ENCODE measurements at places on chromosomes 6 and 20.

DNA sequence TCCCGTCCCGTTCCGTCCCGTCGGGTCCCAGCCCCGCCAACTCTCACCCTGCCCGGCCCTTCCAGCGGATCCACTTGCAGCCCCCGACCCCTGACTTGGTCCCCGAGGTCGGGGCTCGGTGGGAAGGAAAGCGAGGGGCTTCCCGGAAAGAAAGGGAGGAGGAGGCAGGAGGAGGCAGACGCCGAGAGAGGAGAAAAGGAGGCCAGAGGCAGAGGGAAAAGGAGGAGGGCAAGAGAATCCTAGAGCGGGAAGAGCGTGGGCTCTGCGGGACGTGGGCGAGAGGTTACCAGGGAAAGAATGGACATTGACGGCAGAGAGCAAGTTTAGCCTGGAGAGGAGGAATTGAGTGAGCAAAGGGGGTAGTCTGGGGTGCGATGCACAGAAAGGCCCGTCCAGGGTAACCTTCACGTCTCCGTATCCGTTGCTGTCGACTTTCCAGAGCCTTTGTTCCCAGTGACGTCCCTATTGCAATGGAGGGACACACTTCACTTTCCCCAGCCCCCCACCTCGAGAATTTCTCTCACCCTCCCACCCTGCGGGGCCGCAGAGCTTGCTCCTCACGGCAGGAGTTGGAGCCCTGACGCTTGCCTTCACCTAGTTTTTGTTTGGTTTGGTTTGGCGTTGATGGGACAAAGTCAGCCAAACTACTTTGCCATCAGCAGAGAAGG, 477 bp upstream of the MOXD1 start:
- no peak for DNase-seq

GRCh38 chr6:10411971-10412460, 2.9 kb downstream of the TFAP2A start:
- peak; percentile 41 for DNase-seq

DNA sequence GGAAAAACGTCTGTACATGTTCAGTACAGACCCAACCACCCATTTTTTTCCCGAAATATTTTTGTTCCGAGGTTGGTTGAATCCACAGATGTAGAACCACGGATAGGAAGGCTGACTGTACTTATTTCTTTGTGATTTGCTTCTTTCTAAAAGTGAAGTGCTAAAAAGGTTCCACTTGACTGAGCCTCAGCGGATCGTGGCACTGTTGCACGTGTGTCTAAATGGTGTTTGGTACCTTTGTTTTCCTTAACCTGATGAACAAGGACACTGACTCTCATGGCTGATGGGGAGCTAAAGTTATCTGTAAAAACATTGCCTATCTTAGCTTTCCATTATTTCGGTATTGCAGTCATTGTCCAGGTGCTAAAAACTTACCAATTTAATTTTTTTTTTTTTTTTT, 6.2 kb downstream of the BPHL start:
- no peak for DNase-seq

DNA sequence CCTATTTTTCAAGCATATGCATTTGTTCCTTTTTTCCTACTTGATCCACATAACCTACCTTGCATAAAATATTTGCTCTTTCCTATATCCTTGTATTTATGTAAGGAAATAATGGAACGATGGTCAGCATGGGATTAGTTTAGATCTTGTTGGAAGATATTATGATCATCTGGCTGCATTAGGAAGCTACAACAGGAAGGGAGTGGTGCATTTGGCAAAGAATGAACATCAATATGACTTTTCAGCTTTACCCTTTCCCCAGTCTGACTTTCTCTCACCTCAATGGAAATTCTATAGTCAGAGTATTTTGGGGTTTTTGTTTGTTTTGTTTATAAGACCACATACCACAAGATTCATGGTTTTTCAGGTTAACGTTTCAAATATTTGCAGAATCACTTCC, 66.0 kb downstream of the HS3ST5 start:
- no peak for DNase-seq

DNA sequence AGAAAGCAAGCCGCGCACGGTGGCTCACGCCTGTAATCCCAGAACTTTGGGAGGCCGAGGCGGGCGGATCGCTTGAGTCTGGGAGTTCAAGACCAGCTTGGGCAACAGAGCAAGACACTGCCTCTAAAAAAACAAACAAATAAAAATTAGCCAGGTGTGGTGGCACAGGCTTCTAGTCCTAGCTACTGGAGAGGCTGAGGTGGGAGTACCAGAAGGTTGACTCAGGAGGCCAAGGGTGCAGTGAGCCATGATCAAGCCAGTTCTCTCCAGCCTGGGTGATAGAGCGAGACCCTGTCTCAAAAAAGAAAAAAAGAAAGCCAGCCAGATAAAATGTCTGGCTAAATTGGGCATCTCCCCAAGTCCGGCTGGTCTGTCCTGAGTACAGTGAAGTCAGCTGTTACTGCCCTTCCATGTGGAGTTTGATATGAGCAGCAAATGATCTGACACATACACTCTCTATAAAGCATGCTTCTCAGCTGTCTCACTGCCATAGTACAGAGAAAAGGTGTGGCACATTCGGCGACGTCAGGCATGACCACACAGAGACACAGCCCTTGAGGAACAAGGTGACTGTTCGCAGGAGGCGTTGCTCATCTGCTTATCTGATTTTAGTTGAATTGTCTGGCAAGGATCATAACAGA, 13.0 kb downstream of the CD83 start:
- no peak for DNase-seq

DNA sequence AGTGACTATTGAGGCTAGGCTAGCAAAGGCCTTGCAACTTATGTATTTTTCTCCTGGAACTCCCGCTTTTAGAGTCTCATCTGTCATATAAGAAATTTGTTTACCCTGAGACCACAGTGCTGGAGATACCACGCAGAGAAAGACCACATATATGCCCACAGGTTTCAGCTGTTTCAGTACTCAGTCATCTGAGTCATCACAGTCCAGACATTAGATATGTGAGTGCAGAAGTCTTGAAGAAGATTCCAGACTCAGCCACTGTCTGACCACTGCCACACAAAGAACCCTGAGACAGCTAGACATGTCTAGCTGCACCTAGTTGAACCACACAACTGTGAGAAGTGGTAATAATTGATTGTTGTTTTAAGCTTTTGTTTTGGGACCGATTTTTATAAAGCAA, 648.3 kb downstream of the EPM2A start:
- no peak for DNase-seq

DNA sequence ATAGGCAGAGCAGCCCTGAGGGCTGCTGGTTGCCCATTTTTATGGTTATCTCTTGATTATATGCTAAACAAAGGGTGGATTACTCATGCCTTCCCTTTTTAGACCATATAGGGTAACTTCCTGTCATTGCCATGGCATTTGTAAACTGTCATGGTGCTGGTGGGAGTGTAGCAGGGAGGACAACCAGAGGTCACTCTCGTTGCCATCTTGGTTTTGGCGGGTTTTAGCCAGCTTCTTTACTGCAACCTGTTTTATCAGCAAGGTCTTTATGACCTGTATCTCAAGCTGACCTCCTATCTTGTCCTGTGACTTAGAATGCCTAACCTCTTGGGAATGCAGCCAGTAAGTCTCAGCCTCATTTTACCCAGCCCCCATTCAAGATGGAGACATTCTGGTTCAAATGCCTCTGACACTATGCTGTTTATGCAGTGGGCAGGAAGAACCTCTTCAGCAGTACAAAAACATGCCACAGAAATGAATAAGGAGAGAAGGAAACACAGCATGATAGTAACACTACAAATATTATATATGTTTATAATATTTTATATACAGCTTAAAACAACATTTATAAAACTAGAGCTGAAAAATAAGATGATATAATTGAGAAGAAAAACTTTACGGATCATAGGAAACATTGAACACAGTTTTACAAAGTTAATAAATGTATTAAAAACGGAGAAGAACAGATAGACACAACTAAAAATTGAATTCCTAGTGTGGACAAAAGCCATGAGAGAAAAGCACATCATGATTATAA, 58.9 kb upstream of the SAMD5 start:
- no peak for DNase-seq

DNA sequence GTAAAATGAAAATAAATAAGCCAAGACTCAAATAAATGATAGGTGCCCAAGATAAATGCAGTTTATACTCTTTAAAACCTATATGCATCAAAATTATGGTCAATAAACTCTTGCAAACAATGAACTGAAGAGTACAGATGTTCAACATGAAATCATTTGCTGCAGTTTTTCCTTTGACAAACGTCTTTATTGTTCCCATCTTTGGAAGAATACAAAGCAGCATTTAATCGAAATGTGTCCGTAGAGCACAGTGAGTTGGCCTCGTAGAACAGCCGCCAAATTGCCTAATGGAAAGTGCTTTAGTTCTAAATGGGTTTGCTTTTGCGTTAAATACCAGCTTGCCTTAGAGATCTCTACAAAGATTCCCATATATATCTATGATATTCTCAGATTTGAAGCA, 447.4 kb downstream of the PKHD1 start:
- no peak for DNase-seq

GRCh38 chr20:3646651-3647050, 16.5 kb downstream of the GFRA4 start:
- no peak for DNase-seq

GRCh38 chr6:88377976-88378568, 211.9 kb upstream of the CNR1 start:
- DNase-seq = no peak

DNA sequence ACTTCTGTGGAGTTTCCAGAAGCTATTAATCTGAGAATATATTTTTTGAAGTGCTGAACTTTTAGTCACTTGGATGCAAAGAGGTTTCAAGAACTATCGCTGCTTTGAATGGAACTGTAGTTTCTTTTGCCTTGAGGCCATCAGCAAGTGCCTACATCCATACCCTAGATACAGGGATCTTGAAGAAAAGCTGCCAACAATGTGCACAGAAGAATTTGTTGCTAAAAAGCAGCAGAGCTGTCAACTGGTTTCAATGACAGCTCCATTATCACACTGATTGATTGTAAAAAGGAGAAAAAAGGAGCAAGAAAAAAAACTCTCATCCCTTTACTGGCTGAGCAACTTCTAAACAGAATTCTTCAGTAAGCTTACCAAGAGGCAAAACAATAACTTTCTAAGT, 251.0 kb upstream of the NRSN1 start:
- no peak for DNase-seq

GRCh38 chr6:15708231-15708630, 45.4 kb upstream of the DTNBP1 start:
- no peak for DNase-seq

DNA sequence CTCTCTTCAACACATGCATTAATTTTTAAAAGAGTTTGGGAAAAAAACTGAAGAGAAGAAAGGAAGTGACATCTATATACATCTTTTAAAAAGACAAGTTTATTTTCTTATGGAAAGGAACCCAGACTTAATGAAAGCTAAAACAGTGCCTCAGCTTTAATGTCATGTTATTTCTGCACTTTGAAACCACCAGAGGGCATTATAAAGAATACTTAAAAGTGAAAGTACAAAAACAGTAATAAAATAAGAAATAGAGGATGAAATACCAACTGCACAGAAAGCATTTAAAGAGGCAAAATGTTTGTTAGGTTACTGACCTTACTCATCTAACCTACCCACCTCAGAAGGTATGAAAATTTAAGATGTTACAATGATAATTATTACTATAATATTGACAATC, 98.8 kb downstream of the HUS1B start:
- DNase-seq = no peak

GRCh38 chr6:147820520-147820919, 312.0 kb downstream of the SAMD5 start:
- DNase-seq = no peak

GRCh38 chr6:9766240-9766915, 648.5 kb downstream of the TFAP2A start:
- DNase-seq = no peak

- DNase-seq = no peak
Measured at GRCh38 chr6:10451828-10452509, 37.1 kb upstream of the TFAP2A start.

Data from activated CD4-positive, alpha-beta T cell treated with anti-CD3 and anti-CD28 coated beads, Interleukin-2, Interleukin-6, amounts not matched to agents 100 ng/mL and 50 ng/mL, durations not matched to agents 16 hours and 8 hours (primary cell).